ENCODE measurements at places on chromosomes 1 and 21.

- DNase-seq, result peak; percentile 66
Observed at GRCh38 chr1:12229835-12230548, at the start of gene VPS13D. VPS13D (plus strand) TSS chr1:12230030; CDS start chr1:12234267, 4,237 bp downstream.

- DNase-seq, result peak; percentile 61
Observed at GRCh38 chr1:17617787-17618557, 78.5 kb downstream of the ARHGEF10L start.

- no peak for DNase-seq
Observed at GRCh38 chr1:64155278-64155677, 48.1 kb upstream of the UBE2U start.

DNA sequence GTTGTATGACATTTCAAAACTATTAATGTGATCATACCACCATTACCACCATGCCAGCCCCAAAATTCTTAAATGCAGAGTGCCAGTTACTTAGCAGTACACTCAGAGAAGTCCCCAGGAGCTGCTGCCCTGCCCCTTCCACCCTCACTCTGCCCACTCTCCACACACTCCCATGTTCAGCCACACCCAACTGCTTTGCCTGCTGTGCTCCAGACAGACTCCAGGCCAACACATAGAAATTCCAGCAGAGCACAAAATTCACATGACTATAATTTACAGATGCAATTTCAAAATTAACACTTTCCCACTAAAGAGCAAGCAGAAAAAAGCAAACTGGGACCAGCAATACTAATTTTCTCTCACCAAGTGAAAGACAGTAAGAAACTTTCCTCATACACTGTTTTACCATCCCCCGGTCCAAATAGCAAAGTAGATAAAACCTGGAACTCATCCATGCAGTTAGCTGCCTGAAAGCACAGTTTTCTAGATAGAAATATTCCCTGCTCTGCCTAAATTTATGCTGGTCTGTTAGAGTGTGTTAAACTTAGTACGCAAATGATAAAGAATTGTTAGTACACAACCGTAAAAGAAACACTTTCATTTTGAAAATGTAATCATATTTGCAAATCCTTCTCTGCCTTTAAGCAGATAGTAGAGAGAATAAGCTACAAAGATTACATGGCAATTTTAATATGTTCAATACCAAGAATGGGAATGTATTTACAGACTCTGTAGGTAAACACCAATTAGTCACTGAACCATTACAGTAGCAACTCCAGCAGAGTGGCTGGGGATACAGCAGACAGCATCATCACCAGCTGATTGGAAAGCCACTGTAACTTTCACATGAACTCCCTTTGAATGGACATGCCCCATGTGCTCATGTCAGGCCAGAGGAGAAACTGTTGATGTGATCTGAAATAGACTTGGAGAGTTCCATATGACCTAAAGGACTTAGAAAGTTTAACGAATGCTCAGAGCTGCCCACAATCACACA, 176.5 kb downstream of the VAV3 start:
- peak; percentile 3 for DNase-seq

GRCh38 chr21:43312751-43313169, 114.2 kb downstream of the SIK1 start:
- DNase-seq, result no peak
